Choroid plexus epithelial cell (primary cell): ENCODE measurements at places on chromosomes 7 and 10.

DNA sequence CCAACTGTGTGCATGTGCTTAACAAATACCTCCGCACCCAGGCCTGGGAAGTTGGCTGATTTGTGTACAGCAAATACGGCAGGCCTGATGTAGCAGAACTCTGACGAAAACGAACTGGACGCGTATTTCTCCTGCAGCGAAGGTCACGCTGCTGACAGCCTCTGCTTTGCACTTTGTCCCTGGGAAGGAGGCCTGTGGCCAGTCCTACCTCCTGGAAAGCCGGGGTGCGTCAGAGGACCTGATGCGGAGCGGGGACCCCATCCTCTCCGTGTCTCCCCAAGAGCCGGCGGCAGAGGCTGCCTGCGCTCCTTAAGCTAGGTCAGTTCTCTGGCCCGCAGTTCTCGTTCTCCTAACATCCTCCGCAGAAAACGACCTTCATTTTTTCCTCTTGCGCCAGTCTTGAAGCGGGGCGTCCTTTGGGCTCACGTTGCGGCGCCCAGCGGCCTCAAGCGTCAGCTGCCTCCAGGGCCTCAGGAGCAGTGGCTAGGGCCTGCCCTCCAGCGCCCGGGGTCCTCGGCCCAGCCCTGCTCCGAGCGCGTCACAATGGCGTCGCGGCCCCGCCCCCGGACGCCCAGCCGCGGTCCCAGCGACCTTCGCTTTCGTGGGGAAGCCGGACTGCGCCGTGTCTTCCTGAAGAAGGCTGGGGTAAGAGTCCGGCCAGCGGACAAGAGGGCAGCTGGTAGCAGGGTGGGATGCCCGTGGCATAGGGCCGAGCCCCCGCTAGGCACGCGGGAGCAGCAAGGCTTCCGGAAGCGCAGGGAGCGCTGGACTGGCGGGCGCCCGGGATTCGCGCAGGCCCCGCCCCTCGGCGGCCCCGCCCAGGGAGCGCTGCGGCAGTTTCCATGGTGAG, at the start of gene ZNF487:
Gene ZNF487 (plus strand): TSS at position 821 of the 850 bp plus-strand sequence. CDS start 38,703 bp downstream, outside the sequence.
- peak; percentile 89 for DNase-seq

- DNase-seq = peak; percentile 75
Measured at GRCh38 chr7:20064974-20065862, 152.0 kb downstream of the MACC1 start.

- peak; percentile 96 for DNase-seq
Measured at GRCh38 chr7:41029072-41029499, 673.8 kb downstream of the INHBA start.

- DNase-seq = no peak
Measured at GRCh38 chr7:49418963-49419362, 354.5 kb upstream of the VWC2 start.

GRCh38 chr7:13524076-13524475, 465.4 kb downstream of the ETV1 start:
- peak; percentile 8 for DNase-seq

- no peak for DNase-seq
Measured at GRCh38 chr7:47226696-47227095, 355.2 kb downstream of the TNS3 start.

DNA sequence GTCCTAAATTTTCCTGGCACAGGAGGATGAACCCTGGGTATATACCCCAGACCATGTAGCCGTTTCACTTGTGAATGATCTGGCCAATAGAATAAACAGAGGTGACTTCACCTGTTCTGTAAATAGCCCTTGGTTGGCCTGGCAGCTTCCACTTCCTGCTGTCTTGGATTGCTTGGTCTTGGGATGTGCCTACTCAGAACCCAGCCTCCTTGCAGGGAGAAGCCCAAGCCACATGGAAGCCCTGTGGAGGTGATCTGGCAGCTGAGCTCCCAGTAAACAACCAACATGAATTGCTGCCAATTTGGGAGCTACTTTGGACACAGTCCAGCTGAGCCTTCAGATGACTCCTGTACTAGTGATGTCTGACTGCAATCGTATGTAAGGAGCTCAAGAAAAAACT, 4.8 kb upstream of the RAPGEF5 start:
- peak; percentile 23 for DNase-seq

DNA sequence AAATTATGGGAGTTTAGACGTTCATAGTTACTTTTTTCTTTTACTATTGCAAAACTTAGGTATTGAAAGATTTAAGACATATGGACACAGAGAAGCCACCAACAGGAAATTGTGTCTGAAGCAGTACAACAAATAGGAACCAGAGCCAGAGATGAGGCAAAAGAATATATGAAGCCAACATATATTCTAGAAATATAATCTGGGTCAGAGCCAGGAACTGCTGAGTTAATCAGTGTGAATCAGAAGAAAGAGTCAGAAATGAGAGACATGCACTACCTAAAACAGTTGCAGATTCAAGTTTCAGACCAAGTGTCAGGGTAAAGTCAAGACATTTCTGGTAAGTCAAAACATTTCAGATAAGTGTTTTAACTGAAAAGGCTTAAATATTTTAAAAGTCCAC, 67.7 kb downstream of the DGKB start:
- DNase-seq = peak; percentile 69

GRCh38 chr7:152465119-152465387, 29.2 kb upstream of the KMT2C start:
- no peak for DNase-seq

GRCh38 chr7:110760341-110760740, 330.6 kb upstream of the LRRN3 start:
- peak; percentile 1 for DNase-seq

DNA sequence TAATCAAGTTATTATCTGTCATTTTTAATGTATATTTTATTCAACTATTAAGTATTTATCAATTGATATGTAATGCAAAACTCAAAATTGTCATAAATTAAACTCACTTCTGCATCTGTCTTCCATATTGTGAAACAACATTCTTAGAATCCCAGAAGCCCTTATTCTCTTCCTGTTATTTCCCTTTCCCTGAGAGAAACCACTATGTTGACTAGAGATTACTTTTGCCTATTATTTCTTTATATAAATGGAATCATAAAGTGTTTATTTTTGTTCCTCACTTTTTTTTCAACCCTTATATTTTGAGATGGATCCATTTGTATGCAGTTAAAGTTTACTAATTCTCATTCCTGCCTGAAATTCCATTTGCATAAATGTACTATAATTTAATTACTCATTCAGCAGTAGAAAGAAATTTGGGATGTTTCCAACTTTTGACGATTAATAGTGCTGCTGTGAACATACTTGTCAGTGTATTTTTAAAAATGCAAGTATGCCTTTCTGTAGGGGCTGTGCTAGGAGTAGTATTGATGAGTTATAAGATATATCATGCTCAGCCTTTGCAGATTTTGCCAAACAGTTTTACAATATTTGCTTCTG, 211.2 kb downstream of the SEMA3D start:
- peak; percentile 50 for DNase-seq

DNA sequence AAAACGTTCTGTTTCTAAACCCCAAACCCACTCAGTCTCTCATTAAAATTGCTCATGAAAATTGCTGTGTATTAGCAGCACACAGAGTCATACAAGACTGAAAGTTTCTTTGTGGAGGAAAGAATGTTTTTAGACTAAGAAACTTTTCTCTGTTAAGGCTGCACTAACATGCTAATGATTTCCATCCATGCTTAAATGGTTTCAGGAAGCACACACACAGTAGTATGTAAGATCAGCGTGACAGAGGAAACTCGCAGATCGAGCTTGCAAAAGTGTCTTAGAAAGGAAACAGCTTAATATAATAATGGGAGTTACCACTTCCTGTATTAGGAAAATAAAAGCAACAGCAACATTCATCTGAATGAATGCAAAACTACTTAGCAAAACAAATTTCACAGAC, 112.7 kb downstream of the ICA1 start:
- DNase-seq = peak; percentile 1

DNA sequence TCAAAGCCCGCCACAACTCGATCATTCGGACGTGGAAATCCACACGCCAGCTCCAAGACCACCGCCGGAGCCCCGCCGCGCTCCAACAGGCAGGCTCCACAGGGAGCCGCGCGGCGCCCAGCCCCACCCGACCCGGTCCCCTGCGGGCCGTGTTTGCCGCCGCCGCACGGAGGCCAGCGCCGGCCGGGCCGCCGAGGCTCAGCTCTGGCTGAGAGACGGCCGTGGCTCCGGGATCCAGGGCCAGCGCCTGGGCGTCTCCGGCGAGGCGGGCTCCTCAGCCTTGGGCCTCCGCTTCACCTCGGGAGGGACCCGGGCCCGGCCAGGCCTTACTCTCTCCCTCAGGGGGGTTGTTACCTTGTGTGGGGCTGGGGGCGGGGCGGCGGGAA, 333 bp downstream of the SMNDC1 start:
- DNase-seq = peak; percentile 24

DNA sequence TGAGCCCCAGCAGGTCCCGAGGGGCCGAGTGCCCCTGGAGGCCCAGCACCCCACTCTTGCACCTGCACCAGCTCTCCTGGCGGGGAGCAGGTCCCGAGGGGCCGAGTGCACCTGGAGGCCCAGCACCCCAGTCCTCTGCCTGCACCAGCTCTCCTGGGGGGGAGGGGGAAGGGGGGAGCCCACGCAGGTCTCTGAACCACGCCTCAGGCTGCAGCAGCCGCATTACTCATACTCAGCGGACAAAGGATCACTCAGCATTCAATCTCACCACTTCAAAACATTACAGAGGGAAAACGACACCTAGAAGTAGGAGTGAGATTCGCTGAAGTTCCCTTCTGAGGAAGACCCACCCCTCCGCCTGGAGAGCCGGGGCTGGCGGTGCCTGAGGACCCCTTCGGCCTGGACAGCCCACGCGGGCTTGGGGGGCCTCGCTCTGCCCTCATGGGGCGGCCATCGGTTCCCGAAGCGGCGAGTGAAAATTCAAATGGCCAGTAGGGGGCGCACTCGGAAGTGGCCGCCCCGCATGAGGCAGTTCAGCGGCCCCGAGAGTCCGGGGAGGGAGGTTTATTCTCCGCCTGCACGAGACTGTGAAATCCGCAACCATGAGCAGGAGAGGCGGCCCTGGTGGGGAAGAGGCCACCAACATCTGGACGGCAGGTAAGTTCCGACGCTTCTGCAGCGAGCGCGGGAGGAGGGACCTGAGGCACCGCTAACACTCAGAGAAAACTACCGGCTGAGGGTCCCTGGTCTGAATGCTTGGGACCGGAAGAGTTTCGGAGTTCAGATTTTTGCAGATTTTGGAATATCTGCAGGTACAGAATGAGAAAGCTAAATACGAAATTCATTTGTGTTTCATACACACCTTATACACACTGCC, 1.1 kb upstream of the GPER1 start:
- peak; percentile 58 for DNase-seq

DNA sequence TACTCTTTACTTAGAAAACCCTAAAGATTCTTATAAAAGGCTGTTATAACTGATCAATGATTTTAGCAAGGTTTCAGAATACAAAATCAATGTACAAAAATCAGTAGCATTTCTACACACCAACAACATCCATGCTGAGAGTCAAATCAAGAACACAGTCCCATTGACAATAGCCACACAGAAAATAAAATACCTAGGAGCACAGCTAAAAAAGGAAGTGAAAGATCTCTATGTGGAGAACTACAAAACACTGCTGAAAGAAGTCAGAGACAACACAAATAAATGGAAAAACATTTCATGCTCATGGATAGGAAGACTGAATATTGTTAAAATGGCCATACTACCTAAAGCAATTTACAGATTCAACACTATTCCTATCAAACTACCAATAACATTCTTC, 427.0 kb downstream of the KCNMA1 start:
- no peak for DNase-seq

GRCh38 chr7:121305109-121305508, 23.7 kb upstream of the WNT16 start:
- DNase-seq = peak; percentile 72

- DNase-seq = no peak
Measured at GRCh38 chr7:96495751-96496216, 173.9 kb upstream of the SLC25A13 start.

DNA sequence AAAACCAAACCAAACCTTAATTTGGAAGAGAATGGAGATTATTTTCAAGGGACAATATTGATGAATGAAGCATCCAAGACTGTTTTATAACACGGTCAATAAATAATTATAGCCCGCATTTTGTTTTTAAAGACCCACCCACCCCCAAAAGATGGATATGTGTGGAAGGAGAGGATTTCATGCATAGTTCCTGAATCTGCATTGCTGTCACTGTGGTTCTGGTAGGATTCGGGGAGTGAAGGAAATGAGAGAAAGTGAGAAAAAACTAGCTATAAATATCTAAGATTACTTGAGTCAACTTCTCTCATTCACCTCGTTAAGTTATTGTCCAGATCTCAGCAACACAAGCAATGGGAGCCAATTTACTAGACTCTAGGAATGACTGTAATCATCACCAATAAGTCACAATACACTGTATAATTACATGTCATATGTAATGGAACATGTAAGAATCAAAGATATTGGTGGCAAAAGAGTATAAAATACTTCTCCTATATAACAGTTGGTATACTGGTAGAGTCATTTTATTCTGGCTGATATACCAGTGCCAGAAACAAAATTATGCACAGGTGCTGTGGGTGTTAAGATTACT, 30.2 kb downstream of the NAMPT start:
- DNase-seq = no peak

DNA sequence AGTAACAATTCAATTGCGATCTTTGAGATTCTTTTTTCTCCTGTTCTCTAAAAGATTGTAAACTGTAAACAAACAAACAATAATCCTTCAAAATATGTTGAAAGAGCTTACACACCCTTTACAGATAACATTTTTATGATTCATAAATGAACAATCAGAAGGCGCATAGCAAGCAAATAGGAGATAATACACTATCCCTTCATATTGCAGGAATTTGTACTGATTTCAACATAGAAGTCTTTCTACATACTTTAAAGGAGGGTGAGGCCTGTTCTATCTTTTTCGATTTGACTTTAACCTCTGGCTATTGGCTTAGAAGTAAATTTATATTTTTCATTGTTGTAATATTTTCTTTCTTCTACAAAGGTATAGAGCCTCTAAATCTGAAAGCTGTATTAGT, 57.2 kb downstream of the TFEC start:
- peak; percentile 36 for DNase-seq

DNA sequence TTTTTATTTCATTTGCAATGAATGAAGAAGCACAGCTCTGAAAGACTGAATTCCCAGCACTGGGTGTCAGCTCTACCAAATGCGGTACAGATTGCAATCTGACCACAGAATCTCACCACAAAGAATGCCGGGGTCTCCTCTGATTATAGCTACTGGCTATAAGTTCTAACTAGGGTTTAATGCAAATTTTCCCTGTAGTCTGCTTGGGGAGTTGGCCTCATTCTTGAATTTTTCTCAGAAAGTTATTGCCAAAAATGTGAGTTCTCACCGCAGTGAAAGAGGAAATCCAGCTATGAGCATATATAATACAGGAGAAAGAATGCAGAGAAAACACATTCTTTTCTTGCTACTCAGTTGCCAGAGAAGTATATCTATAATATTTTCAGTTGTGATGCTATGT, 1255.7 kb upstream of the LRRTM3 start:
- DNase-seq = peak; percentile 80
